Hepatocyte (in vitro differentiated cells): ENCODE measurements at places on chromosomes 2 and 18. TPM values are rescaled to one million over a fixed set of nuclear protein-coding genes. Genes with fewer than 3 reads are reported as not detected.

The GULP1 gene
- 135 TPM in 2 replicates for total RNA-seq

The ZEB2 gene
- 35.5 and 38.8 TPM in 2 replicates for total RNA-seq

The ACMSD gene
- total RNA-seq: 6.5 and 8.6 TPM in 2 replicates

The COLEC11 gene
- 22.6 TPM in 2 replicates for total RNA-seq

The CHRNG gene
- not detected in 2 replicates for total RNA-seq

The ITGB1BP1 gene
- 17.4 and 22.7 TPM in 2 replicates for total RNA-seq

The DCC gene
- total RNA-seq: 1.8 and 3.5 TPM in 2 replicates
